AG20443 (cell line): ENCODE measurements at places on chromosomes 7 and 10.

GRCh38 chr10:28054228-28054860 lies 55.5 kb upstream of the ODAD2 start:
- DNase-seq = peak; percentile 71

- no peak for DNase-seq
These were observed 19.5 kb downstream of the FZD9 start for GRCh38 chr7:73452999-73453635.

DNA sequence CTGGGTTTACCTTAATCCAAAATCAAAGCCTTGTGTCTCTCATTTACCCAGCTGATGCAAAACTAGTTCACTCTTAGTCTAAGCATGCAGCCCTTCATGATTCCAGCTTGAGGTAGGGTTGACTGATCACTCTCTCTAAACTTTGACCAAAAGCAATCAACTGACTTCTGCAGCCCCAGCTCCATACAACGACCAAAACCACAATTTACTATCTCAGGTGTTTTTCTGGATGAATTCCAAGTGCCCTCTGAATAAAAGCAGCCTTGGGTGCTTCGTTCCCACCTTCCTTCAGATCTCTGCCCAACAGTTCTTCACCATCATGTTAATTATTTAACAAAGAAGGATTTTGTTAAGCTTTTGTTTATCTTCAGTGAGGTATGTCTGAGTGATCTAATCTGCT lies 62.6 kb downstream of the CCDC6 start:
- no peak for DNase-seq

- peak; percentile 38 for DNase-seq
These were observed 442 bp downstream of the CYP26C1 start for GRCh38 chr10:93060887-93061593.

DNA sequence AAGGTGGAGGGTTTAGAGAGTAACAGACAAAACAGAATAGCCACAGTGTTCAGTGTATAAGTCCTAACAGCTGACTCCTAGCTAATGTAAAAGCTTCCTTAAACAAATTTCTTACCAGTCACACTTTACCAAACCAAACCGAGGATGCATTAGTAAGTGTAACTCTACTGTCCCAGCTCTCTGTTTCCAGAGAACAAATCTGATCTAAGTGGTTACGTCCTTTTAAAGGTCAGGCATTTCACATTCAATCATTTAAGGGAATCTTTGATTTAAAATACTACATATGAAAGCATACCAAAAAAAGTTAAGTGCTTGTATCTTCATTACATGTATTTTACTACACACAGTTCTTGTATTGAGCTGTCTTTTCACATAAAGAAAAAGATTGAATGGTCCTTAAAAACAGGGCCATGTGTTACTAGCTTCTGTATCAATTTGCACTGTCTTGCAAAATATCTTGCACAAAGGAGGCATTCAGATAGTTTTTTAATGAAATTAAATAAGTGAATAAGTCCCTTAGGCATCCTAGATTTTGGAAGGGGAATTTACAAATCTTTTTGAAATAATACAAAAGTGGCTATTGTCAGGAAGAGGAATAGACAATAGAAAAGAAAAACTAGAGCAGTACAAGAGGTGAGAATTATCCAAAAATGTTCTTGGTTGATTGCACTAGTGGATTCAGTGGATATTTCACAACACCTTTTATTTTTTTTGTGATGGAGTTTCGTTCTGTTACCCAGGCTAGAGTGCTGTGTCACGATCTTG lies 58.4 kb upstream of the SPOCK2 start:
- DNase-seq = no peak
